ENCODE measurements at places on chromosomes 2 and 18.

DNA sequence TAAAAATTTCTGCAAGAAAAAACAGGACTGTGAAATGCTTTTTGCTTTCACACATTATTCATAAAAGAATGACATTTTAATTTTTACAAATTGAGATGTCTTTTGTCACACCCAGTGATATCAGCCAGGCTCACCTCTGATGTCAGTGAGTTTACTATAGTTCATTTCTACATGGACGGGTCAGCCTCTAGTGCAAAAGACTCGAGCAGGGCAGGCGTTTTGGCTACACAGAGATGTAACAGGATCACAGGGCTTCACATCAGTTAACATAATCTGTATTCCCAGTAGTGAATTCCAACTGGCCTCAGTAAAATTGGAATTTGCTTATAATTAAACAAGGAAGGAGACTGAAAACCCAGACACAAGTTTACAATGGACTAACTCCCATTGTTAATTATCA lies 275.6 kb upstream of the ZSWIM2 start:
- DNase-seq = no peak

- DNase-seq = no peak
These were observed 140.4 kb downstream of the ANKRD44 start for GRCh38 chr2:197170208-197170607.

DNA sequence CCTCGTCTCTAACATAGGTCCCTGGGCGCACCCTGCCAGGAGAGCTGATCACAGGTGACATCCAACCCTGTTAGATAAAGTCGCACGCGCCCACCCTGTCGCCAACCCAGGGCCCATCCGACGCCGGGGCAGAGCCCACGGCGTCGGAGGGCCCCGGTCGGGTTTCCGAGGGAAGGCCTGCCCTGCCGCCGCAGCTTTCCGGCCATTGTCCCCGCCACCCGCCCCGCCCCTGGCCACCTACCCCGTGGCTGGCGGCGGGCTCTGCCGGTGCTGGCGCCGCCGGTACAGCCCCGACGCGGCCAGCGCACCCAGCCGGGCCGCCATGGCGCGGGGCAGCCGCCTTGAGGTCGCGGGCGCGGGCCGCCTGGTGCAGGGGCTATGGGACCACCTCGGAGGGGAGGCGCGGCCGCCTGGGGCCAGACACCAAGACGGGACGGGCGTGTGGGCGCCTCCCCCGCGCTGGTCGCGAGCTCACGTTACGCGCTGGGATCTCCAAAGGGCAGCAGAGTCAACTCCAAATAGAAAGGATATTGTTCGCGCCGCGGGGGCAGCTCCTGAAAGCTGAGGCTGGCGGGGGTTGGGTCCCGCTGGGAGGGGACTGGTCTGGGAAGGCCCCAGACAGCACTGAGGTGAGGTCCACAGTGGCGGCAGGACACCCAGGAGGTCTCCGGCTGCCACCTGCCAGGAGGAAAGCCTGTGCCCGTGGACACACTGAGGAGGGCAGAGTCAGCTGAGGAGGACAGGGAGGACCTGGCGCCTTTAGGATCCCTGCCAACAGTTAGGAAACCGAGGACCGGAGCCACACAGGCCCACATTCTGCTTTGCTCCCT lies 11.1 kb downstream of the LIMS2 start:
- no peak for DNase-seq

- DNase-seq = no peak
These were observed 256.7 kb upstream of the UBE2E3 start for GRCh38 chr2:180723712-180724111.

DNA sequence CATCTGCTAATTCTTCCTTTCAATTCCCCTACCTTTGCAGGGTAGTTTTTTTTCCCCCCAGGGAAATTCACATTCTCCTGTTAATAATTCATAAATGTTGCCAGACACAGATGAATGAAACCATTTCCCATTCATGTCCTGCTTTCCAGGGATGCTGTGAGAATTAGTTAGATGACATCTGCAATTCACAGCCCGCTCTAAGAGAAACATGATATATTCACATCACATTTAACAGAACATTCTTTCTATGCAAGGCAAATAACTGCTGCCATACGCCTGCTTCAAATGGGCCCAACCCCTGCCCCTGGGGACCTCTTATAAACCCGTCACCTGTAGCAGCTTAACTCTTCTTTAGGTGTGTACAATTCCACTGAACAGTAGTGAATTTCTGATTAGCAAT lies 110.6 kb upstream of the CTAGE1 start:
- no peak for DNase-seq

DNA sequence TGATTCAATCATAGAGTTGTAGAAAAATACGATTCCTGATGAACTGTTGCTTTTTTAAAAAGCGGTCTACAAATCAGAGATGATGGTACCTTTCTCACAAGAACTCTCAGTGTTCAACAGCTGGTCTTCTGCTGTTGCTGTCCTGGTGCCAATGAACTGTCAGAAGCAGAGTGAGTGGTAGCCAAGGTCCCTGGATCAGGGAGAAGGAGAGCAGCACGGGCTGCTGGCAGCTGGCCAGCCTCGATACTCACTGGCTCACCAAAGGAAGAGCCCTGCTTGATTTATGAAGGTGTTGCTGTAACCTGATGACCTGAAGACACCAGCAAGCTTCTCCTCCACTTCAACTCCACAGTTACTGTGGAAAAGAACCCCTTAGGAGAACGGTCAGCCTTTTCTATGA lies 300.8 kb upstream of the SOX11 start:
- no peak for DNase-seq

DNA sequence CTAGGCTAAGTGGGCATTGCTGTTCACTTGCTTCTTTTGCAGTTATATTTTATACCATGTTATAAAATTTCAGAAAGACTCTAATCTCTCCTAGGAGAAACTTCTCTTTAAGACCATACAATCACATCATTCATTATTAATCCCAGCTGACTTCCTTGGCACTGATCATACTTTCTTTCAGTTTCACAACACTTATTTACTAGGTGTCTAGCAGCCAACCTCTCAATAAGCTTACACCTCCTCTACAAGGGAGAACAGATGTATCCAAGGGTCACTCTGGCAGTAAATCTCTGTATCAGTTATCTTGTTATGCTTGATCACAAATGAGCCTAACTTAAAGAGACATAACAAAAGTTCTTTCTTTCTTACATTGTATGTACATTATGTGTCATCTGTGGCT lies 69.8 kb upstream of the EPB41L5 start:
- no peak for DNase-seq

DNA sequence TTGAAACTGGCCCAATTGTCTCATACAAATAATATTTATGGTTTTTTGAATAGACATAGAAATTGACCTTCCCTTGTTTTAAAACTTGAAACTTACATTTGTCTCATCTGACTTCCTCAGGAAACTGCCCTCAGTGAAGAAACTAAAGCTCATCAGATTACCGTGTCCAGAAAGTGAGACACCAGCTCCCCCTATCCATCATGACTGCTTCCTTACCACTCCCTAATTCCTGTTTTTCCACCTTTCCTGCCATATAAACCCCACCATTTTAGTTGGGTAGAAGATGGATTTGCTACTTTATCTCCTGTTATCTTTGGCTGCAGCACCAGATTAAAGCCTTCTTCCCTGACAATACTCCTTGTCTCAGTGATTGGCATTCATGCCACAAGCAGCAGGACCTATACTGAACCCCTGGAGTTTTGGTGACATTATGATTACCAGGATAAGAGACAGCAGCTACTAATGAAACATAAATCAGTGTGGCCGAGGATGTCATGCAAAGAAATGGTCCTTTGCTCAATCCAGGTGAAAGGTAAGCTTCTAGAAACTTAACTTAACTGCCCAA lies 1627.6 kb upstream of the ZEB2 start:
- DNase-seq = no peak

DNA sequence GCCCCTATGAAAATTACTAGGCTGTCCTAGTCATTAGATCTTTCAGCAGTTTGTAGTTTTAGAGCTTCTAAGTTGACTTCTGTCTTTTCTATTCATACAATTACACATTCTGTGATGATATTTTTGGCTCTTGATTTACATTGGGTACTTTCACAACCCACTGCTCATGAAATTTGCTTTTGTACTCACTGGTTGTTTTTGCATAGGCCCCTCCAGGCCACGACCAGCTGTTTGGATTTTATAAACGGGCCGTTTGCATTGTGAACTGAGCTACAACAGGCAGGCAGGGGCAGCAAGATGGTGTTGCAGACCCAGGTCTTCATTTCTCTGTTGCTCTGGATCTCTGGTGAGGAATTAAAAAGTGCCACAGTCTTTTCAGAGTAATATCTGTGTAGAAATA lies 193.8 kb downstream of the RPIA start:
- no peak for DNase-seq

GRCh38 chr2:224987733-224988132 lies 54.5 kb downstream of the DOCK10 start:
- DNase-seq = no peak

- DNase-seq = no peak
These were observed 16.7 kb upstream of the ADGRF3 start for GRCh38 chr2:26363323-26363722.

DNA sequence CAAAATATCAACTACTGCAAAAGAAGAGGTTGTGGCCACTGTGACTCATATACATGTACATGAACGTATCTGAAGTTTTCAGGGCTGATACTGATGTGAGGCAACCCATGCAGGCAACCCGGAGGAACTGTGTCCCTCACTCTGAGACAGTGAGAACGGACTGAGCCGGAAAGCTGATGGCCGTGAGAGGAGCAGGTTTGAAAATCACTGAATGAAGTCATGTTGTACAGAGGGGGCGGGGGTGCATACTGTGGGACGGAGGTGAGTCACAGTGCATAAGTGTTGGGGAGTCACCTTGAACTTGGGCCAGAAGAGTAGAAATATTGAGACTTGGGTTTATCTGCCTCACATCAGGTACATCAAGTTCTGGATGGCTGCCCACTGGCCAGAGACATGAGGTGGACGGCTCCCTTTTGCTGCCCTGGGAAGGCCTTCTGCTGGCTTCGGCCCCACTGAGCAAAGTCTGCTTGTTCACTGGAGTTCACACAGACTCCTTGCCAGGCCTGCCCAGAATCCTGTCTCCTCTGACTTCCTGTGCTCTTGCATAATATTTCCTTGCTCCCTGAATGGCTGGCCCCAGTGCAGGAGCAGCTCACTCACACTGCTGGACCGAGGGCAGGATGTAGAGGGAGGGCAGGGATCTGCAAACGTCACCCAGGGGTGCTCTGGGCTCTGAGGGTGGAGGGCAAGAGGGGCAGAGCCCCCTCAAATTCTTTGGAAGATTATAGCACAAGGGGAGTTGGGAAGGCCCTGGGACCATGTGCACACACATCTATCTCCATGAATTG lies 18.1 kb downstream of the EPAS1 start:
- DNase-seq = no peak

- DNase-seq = no peak
These were observed 134.1 kb downstream of the ACOXL start for GRCh38 chr2:110866466-110866865.

- no peak for DNase-seq
These were observed 53.4 kb upstream of the SCN1A start for GRCh38 chr2:166180951-166181812.

- no peak for DNase-seq
These were observed 336.1 kb upstream of the FSIP2 start for GRCh38 chr2:185402474-185402873.

DNA sequence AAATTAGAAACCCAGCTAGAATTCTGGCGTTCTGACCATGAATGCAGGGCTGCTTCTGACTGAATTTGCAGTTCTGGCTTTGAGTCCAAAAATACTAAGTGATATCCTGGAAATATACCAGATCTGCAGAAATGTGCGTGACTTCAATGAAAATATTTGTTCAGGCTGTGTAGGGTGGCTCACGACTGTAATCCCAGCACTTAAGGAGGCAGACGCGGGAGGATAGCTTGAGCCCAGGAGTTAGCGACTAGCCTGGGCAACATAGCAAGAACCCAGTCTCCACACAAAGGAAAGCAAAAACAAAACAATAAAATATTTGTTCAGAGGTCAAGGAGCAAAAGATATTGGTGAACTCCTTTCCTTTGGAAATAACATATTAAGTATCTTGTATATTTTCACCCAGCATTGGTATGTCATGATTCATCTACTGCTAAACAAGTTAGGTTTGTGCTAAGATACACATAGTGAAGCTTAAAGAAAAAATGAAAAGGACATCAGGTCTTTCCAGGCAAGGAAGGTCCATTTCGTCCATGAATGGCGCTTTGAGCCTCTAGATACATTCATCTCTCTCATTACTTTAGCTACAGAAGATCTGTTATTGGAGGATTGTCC lies 239.2 kb downstream of the CMPK2 start:
- no peak for DNase-seq

DNA sequence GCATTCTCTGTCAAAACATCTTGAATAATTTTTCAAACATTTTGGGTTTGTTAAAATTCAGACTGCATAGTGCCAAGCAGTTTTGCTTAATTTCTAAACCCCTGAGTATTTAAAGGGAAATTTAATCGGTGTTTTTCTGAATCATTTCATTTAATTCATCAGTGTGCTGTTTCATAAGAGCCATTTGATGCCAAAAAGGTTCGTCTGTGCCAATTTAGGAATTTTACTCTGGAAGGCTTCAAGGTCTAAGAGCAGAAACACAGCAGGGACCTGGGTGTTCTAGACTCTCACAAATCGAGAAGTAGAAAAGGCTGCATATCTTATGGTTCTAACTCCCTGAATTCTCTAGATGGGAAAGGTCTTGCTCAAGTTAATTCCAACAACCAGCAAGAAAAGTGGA lies 311.9 kb upstream of the NT5C1B start:
- no peak for DNase-seq

- DNase-seq = no peak
These were observed 193.5 kb upstream of the CHST9 start for GRCh38 chr18:27378431-27379095.

GRCh38 chr2:20539776-20540586 lies 93.1 kb downstream of the RHOB start:
- DNase-seq = no peak

GRCh38 chr2:226140594-226140993 lies 659.0 kb downstream of the IRS1 start:
- DNase-seq = no peak

DNA sequence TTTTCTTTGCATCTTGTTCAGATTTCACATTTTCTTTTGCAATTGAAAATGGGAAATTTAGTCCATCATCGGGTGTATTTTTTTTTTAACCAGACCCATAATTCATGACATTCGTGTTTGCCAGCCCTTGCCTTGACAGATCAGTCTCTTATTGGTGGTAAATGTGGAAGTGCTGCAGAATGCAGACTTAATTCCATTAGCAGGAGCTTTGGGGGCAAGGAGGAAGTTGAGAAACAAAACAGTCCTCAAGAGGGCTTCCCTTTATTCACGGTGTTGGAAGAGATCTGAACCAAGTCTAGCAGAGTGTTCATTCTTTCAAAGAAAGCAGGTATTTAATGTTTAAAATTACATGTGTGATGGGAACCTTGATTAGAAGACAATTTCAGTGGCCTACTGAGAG lies 16.6 kb upstream of the RPE start:
- DNase-seq = no peak

DNA sequence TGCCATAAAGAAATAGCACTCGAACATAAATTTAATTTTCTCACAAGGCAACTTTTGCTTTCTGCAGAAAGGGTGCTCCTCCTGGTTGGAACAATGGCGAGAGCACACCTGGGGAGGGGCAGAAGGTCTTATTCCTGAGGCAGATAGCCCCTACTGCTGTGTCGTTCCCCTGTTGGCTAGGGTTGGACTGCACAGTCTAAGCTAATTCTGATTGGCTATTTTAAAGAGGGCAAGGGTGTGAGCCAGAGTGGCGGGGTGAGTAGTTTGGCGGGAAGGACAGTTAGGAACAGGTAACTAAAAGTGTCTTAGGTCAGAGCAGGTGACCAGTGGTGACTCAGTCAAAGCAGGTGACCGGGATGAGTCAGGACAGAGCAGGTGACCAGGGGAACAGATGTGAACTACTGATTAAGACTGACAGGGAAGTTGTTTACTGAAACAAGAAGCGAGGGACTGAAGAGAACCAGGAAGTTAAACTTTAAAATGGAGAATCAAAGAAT lies 49.7 kb upstream of the AGAP1 start:
- no peak for DNase-seq

- DNase-seq = no peak
These were observed 1244.7 kb upstream of the ZEB2 start for GRCh38 chr2:145764631-145765030.

Measured in stimulated activated CD4-positive, alpha-beta T cell treated with anti-CD3 and anti-CD28 coated beads, Interleukin-1b, Interleukin-23, amount 100 ng/mL, for 1 hour (primary cell).